ENCODE measurements at places on chromosomes 3 and 15.

DNA sequence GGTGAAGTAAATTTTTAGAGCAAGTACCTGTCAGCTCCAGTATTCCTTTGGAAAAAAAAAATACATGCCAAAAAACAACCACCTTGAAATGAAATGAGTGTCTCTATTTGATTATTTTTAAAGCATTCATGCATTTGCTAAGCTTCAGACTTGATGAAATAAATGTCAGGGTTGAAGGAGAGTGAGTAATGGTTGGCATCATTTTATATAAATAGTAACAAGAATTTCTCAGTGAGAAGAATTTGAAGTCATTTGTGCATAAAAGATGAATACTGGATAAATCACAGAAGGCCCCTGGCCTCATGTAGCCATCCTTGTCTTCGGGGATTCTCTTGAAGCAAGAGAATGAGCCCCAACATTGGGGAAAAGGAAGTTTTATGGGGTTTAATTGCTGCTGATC lies 318.4 kb downstream of the LPP start:
- DNase-seq: no peak

DNA sequence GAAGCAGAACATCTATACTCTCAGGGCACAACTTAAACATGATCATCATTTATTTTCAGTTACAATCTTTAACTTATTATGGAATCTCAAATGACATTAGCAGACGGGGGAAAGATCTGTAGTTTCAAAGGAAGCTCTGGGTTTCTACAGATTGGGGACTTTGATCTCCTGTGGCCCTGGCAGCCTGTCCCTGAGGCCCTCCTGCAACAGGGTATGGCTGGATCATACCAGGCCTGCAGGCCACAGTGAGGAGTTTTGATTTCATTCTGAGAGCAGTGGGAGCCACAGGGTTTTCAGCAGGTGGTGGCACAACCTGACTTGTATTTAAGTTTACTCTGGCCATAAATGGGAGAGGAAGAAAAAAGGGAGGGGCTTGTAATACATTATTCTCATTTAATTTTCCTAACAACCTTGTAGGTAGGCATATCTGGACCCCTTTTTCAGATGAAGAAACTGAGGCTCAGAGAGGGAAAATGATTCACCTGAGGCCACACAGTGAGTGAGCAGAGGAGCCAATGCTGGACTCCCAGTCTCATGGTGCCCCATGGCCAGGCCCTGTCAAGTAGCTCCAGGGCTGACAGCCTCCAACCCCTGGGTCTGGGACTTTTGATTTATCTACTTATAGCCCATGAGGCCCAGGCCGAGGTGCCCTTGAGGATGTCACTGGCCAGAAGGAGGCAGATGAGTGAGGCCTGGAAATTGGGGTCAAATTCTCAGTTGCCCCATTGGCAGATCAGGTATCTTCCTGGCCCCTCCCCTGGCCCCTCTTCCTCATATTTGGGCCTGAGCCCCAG lies 71.0 kb downstream of the ATP2B2 start:
- no peak for DNase-seq

GRCh38 chr3:154122912-154123559 lies 1.8 kb downstream of the ARHGEF26 start:
- DNase-seq: no peak

DNA sequence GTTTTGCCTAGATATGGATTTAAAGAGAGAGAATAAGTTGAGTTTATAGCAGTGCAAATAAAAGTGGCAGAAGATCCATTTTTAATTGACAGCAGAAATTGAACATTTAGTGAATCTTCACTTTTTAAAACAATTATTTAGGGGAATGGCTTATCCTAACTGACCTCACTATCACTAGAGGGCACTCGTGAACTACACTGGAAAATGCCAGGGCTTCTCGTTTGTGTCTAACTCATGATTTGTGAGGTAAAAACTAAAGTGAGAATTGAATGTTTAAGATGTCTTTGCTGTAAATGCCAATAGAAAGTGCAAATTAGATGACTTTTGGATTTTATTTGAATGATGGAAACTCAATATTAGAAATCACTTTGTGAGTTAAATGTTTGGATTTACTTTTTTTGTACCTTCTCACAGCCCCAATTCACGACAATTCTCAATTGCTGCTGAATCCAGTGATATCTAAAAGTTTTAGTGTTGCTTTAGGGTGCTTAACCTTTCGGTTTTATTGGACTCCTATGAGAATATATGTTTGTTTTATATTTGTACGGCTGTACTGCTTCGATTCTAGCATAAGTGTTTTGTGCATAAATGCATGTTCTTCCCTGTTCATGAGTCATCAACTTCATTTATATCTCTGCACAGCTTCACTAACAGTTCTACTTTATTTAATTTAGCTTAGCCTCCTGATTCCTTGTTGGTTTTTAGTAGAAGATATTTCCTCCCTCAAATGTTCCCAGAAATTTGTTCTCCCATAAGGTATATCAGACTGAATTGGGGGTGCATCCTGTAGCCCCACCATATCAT lies 462.1 kb downstream of the MFSD1 start:
- DNase-seq: no peak

GRCh38 chr15:27958911-27959578 lies 140.1 kb downstream of the OCA2 start:
- no peak for DNase-seq

GRCh38 chr3:131303848-131304247 lies 77.7 kb upstream of the NUDT16 start:
- no peak for DNase-seq

DNA sequence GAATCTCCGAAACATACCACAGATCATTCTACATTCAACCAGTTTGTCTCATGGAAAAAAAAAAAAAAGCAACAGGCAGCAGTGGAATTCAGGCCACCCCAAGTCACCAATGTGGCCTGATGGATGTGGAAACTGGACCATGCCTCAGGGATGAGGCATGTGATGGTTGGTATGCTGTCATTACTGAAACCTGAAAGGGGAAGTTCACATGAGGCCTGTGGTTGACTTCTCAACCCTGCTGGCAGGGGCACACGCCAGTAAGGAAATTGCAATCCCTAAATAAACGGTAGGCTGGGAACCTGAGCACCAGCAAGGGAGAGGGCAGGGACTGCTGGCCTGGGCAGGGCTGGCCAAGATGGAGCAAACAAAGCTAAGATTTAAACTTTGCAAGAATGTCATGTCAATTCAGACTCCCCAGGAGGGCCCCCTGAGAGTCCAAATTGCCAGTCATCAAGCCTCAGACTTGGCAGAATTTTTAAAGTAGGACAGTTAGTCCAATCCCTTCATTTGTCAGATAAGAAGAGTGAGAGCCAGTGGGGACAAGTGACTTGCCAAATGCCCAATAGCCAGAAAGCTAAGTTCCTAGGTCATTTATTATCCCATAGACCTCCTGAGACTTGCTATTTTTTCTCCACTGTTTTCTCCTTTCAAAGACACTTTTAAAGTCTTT lies 310.4 kb downstream of the ERC2 start:
- DNase-seq: peak; percentile 26

DNA sequence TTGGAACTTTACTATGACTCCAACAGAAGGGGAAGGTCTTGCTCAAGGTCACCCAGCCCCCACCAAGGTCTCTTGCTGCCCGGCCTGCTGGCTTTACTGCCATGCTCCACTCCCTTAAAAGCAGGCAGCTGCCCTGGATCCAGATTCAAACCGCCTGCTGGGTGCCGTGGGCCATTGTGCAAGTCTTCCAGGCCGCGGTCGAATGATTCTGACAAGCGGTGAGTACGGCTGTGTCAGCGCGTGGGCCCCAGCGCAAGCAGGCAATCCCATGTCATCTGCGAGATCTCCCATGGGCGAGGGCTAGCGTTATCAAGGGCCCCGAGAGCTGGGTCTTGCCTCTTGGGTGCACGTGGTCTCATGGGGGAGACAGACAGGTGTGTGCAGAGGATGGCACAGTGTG lies 37.6 kb downstream of the CORO2B start:
- DNase-seq: no peak

DNA sequence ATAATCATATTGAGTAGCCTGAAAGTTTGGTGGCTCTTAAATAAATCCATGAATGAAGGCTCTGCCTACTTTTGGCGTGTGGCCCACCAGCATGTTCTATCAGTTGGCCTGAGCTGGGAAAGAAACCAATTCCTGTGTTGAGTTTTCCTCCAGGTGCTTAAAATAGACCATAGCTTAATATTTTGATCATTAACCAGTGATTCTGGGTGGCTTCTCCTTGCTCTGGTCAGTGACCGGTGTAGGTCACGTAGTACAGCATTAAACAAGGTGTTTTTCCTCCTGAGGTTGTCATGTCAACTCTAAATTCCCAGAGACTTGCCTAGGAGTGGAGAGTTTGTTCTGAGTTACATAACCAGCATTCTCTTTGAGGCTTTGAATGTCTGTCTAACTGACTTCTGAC lies 1.3 kb downstream of the HHLA2 start:
- DNase-seq: no peak

DNA sequence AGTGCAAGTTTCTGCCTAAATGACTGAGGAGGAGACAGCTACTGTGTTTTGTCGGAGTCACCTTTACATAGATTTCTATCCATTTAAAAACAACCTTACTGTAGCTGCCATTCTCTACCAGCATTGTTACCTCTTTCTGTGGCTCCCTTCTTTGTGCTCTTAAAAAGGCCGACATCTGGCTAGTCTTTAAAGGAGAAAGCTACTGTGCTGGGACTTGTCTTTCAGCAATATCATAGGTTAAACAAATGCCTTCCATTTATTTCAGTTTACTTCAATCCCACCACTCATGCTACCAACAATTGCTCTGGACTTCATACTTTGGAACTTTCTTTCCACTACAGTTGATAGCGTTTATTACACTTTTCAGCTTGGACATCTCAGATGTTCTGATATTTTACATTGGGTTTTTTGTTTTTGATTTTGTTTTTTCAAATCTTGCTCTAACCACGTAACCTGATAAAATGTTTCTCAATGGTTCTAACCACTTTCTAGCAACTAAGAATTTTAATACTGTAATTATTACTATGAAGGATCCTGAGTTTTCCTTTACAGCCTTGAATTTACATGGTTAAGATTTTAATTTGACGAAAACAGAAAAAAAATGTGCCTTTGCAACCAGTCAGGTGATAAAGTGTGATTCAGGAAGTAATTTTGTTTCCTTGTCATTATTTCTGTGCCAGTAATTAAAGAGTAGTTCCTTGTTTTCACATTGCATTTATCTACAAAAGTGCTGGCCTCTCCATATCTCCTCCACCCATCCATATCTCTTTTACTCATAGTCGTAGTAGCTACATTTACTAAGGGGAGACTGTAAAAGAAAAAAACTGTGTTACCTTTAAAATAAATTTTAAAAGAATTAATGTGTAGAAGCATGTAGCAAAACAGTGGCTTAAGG lies 1.3 kb upstream of the CBLB start:
- no peak for DNase-seq

DNA sequence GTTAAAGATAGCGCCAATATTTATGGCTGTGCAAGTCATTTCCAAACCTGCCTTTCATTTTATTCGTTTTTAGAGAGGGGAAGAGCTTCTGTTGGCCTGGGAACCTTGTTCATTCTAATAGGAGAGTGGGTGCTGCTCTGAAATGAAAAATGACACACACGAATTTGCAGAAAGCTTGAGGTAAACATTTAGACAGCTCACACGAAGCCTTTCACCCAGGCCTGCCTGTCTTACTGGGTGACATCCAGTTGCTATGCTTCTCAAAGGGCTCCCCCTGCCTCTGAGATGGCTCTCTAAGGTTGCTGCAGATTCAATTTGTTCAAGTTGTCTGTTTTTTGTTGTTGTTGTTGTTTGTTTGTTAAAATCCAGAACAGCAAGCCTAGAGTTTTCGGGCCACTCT lies 18.2 kb downstream of the PEX5L start:
- no peak for DNase-seq

DNA sequence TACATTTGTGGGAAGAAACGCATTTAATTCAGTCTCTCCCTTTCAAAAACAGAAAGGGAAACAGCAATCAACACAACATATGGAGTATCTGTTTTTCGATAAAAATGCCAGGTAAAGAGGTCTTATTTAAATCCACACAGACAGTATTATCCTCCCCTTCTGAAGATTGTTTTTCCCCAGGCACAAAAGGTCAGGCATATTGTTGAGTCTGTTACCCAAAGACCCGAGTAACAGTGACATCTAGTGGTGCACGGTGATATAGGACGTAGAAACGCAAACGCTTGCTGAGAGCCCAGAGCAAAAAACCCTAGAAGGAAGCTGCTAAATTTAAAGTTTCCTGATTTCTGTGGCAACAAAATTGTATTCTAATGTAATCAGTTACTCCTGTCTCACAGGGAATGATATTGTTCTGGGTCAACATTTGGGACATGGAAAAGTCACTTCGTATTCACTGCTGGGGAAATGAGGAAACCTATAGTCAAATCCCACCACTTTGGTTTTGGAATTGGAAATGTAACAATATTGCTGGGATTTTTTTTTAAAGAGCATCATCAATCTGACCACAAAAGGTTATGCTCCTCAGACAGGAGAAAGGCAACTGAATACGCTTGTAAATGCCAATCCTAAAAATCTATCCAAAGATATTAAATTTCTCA lies 312.7 kb upstream of the CCDC54 start:
- DNase-seq: peak; percentile 19

- no peak for DNase-seq
Observed at GRCh38 chr3:167840247-167840646, 104.7 kb downstream of the SERPINI1 start.

DNA sequence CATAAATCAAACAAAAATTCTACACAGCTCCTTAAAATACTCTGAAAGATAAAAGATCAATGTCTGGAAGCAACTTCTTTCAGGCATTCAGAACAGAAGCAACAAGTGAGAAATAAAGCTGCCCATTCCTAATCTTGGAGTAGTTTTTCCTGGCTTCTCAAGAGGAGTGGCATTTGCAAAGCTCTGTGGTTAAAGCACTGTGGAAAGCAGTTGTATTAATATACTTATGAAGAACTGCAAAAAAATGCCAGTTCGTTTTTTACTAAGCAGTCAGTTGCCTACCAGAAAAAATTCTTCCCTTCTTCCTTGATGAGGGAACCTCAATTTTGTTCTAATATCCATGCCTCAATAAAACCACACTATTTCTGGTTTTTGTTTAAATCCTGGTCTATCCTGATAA lies 197.8 kb downstream of the TNIK start:
- no peak for DNase-seq

- no peak for DNase-seq
Observed at GRCh38 chr3:138441256-138441655, 6.8 kb downstream of the ESYT3 start.

- no peak for DNase-seq
Observed at GRCh38 chr3:34284959-34285826, 486.8 kb downstream of the PDCD6IP start.

DNA sequence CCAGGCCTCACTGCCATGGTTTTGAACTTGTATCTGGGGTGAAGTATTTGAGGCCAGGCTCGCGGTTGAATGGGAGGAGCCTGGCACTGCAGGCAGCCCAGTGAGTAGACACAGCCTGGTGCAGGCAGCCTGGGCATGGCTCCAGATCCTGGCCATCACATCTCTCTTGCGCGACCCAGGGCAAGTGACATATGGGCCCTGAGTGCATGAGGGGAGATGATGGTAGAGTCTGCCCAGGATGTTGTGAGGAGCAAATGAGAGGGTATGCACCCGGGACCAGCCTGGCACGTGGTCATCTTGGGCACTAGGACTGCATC lies 103.5 kb downstream of the TBC1D2B start:
- no peak for DNase-seq

GRCh38 chr3:146605106-146605505 lies at the start of gene PLSCR5:
PLSCR5 (minus strand) TSS chr3:146605346; CDS start chr3:146605212, 134 bp downstream.
- no peak for DNase-seq
